LoVo (cell line): ENCODE measurements at places on chromosomes 3 and 15.

GRCh38 chr3:82505079-82505756, 743.8 kb upstream of the GBE1 start:
- DNase-seq = no peak

- DNase-seq = no peak
Observed at GRCh38 chr3:171790898-171791691, 19.2 kb downstream of the PLD1 start.

DNA sequence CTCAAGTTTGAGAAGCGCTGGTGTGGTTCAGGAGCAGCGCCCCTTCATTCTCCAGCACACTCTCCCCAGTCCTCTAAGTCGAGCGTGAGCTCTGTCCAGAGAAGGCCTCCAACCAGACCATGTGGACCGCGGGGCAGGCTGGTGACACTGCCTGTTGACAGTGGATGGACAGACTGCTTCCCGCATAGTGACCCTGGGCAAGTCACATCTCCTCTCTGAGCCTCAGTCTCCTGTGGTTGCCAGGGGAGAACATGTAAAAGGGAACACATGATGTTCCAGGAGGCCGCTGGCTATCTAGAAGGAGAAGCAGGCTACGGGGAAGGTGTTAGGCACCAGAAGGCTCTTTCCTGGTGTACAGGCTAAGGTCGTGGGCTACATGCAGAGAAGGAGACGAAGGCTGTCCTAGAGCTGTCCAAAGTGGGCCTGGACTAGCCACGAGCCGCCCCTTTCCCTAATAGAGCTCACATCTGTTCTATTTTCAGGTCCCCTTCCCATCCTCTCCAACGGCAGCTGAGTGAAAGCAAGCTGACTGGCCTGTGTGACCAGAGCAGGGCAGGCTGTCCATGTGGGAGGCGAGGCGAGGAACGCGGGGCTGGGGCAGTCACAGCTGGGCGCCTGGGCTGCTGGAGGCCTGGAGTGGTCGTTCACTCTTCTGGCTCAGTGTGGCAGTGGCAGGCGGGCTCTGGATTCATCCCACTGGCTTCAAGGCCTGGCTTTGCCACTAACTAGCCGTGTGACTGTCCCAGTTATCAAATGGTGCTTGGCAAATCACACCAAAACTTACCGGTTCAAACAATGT, 11.1 kb downstream of the ISG20 start:
- no peak for DNase-seq

DNA sequence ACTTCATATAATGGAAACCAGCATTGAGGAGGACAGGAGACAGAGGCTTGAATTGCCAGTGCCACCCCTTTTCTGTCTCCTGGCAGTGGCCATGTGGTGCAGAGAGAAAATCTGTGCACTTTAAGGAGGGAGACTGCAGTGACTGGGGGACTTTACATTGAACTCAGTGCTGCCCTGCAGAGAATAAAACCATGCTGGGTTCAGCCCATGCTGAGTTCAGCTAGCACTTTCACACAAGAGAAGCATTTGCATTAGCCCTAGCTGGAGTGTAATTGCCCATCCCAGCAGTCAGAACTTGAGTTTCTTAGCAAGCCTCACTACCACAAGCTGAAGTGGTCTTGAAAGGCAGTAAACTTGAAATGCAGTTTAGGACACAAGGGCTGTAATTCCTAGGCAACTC, 677.5 kb downstream of the ZPLD1 start:
- no peak for DNase-seq

DNA sequence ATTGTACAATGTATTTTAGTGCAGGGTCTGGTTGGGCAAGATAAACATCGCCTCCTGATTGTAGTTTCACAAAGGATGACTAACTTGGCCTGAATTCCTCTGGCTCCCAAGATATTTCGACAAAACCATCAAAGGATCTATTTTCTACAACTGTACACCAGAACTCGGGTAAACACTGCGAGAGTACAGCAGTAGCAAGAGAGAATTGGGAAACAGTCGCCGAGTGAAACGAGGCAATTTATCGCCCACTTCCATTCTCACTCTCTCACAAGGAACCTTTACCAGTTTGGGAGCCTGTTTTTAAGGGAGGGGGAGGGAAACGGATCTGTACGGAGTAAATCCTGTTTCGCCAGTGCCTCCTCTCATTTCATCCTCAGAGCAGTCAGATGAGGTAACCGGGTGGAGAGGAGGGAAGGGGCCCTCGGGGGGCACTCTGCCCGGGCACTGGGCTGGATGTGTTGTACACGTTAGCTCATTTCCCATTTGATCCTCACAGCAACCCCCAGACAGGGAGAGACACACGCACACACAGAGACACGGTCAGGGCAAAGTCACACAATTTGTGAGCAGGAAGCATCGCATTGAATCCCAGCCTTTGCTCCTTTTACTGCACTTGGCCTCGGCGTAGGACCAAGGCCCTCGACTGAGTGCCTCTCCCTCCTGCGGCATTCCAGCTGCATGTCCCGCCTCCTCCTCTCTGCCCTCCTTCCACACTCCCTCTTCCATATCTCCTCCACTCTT, 120.1 kb downstream of the LIPC start:
- no peak for DNase-seq

DNA sequence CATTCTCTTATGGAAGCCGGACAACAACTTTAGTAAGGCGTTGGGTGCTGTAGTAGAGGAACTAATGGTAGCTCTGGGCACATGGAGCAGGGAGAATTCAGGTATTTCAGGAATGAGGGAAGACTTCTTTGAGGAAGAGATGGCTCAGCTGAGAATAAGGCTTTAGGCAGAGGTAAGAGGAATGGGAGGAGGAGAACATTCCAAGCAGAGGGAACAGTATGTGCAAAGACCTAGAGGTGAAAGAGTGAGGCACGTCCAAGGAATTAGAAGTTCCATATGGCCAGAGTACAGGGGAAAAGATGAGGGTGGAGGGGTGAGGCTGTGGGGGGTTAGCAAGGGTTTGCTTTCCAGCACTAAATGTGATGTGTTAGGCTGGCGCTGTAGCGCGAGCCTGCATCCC, 1.6 kb upstream of the SV2B start:
- no peak for DNase-seq

DNA sequence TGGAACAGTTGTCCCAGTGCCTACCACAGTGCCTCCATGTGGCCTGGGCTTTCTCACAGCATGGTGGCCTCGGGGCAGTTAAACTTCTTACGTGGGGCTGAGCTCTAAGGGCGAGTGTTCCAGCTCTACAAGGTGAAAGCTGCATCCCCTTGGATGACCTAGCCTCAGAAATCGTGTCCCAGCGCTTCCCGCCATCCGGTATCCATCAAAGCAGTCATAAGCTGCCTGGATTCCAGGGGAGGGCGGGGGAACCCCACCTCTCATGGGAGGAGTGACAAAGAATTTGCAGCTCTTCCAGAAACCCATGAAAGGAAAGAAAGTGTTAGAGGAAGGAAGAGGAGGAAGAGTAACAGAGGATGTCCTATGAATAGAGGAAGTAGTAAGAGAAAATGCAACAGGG, 45.8 kb upstream of the CCDC174 start:
- DNase-seq = no peak

DNA sequence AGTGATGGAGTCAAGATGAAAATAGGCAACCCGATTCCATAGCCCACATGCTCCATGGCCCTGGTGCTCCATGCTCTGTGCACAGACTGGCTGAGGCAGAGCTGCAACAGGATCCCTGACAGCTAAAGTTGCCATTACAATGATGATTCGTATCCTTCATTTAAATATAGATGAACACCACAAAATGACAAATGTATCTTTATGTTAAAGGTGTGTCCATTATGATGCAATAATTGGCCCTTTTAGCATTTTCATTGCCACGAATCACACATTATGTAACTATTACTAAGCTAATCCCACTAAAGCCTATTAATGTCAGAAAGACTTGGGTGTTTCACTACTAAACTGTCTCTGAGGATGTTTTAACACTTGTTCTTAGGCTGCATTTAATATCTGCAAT, 270.2 kb upstream of the THBS1 start:
- peak; percentile 14 for DNase-seq

GRCh38 chr3:25455441-25456132, 27.5 kb downstream of the RARB start:
- no peak for DNase-seq

GRCh38 chr3:159380891-159381290, 579.0 kb downstream of the MFSD1 start:
- DNase-seq = no peak

DNA sequence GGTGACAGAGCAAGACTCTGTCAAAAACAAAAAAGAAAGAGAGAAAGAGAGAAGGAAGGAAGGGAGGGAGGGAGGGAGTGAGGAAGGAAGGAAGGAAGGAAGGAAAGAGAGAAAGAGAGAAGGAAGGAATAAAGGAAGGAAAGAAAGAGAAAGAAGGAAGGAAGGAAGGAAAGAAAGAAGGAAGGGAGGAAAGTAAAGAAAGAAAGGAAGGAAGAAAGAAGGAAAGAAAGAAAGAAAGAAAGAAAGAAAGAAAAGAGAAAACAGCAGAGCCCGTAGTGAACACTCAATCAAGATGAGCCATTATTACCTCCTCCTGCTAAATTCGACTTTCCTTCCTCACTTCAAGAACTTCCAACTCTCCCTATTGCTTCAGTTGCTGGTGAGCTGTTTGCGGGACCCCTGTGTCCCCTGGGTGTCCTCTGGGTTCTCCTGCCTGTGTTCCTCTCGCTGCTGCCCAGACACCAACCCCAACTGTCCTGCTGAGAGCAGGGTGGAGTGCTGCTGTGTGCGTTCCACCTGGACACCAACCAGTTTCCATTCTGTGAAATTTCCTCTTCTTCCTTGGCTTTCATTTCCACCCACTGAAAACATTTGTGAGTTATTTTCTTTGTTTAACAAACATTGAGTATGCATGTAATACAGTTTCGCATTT, 266.4 kb downstream of the FAM43A start:
- no peak for DNase-seq

DNA sequence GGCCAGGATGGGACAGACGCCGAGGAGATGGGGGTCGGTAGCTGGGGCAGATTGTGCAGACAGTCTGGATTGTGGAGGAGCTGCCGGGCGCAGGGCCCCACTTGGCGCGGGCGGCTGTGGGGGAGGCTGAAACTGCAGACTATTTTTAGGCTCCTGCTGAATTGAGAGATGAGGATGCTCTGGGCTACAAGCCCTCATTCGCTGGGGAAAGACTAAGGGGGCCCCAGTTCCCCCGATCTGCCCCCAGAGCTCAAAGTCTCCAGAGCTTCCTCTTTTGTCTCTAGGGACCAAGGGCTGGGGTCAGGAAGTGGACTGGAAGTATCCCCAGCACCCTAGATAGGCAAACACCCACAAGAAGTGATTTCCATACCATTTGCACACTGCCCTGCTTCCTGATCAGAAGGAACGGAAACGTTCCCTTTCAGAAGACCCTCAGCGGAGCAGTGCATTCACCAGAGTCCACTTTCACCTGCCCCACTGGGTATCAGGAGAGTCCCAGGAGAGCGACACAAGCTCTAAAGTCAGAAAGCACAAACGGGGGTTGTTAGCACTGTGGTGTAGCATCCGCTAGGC, 29.7 kb downstream of the SEMA7A start:
- no peak for DNase-seq

DNA sequence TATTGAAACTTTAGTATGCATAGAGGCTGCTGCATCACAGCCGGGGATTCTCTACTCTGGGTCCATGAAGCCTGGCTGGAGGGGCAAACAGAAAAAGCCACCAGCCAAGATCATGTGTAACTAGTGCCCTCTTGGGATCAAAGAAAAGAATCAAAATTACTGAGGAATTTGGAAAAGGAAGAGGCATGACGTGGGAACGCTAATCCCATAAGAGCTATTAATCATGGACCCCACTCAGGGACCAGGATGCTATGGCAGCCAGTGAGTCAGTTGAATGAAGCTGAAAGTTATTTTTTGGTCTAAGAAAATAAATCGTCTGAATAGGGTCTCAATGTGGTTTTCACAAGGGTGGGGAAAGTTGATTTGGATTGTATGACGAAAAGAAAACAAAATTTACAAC, 1165.1 kb downstream of the ROBO2 start:
- no peak for DNase-seq

GRCh38 chr3:23341147-23341838, 138.2 kb downstream of the UBE2E2 start:
- DNase-seq = no peak

GRCh38 chr3:39295184-39295775, 15.4 kb upstream of the CX3CR1 start:
- no peak for DNase-seq

- peak; percentile 5 for DNase-seq
Observed at GRCh38 chr3:103437883-103438282, 1003.1 kb downstream of the ZPLD1 start.

- DNase-seq = no peak
Observed at GRCh38 chr3:31035681-31036080, 141.2 kb upstream of the GADL1 start.

GRCh38 chr15:71707230-71708050, 102.9 kb upstream of the NR2E3 start:
- peak; percentile 38 for DNase-seq

GRCh38 chr3:71393745-71394144, 189.8 kb downstream of the FOXP1 start:
- DNase-seq = no peak

GRCh38 chr3:98529856-98530459, 1.8 kb upstream of the GPR15 start:
- no peak for DNase-seq

DNA sequence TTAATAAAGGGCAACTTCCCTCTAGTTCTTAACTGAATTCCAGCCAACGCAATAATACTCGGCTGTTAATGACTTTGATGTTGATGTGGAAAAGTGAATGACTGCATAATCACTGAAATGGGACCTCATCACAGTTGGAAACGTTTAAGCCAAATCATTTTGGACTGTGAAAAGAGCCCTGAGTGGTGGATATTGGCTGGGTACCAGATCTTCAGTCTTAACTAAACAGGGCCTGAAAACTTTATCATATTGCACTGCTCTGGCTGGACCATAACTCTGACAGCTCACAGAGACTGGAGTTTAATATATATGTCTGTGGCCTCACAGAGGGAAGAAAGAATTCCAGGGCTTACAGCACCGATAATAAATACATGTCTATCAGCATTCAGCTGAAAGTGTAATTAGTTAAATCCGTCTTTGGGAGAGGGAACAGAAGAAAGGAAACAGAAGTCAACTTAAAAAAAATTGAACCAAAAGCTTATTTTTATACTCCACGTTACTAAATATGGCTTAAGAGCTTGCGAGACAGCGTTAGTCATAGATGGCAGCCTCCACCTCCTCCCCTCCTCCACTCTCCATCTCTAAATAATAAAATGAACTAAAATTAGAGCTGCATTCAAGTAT, 222.3 kb upstream of the CDIN1 start:
- DNase-seq = no peak

DNA sequence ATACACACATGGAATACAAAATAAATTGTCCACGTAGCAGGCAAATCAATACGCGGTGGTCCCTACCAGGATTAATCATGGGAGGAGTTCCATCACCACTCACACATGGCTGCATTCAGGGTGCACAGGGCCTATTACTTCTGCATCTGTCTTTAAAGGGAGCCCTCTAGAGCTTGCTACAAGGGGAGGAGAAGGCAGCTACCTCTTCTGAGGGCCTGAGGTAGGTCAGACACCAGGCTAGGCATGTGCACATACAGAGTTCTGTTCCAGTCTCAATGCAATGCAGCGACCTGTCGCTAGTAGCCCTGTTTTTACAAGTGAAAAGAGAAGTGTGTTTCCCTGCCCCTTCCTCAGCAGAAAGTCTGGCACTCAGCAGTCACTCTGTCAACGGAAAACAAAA, 102.7 kb downstream of the ROBO2 start:
- DNase-seq = no peak
